ENCODE measurements at places on chromosomes 12 and 14.
A peak's percentile ranks its signal among the peaks of the same experiment; 100 is the strongest.

DNA sequence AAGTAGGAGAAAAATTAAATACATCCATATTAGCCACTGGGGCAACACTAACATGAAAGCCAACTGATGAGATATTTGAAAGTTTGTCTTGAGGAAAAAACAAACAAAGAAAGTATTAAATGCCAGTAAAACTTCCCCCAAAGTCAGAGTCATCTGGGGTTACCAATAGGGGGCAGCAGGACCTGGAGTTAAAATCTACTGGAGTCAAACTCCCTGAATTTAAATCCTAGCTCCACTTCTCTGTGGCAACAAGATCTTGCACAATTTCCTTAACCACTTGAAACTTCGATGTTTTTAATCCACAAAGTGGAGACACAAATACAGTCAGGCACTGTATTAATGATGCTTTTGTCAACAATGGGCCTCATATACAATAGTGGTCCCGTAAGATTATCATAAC is 14.4 kb downstream of the PLEKHG7 start:
- DNase-seq = no peak

DNA sequence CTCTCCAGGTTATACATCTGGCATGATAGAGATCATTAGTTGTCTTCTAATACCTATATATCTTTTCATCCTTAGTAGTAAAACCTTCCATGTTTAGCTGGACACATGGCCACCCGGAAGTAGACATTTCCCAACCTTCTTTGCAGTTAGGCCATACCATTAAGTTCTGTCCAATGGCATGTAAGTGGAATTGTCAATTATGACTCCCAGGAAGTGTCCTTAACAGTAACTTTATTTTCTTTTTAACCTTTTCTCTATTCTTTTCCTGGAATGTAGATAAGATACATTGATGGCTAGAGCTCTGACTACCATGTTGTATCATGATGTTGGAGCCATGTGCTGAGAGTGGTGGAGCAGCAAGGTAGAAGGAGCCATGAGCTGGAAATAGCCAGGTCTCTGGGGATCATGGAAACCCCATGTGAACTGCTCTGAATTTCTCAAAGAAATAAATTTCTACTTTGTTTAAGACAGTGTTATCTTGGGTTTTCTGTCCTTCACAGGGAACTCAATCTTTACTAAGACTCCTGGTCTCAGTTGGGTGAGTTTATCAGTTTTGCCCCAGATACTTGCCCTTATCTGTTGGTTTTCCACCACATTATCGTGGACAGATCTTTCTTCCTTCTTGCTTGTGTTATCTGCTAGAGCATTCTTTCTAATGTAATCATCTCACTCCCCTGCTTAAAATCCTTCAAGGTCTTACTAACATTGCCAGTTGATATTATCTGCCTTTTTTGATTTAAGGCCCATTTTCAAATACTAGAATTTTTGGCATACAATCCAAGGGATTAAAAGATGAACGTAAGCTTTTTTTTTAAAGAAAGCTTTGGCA is 5.1 kb upstream of the LTA4H start:
- DNase-seq = no peak

DNA sequence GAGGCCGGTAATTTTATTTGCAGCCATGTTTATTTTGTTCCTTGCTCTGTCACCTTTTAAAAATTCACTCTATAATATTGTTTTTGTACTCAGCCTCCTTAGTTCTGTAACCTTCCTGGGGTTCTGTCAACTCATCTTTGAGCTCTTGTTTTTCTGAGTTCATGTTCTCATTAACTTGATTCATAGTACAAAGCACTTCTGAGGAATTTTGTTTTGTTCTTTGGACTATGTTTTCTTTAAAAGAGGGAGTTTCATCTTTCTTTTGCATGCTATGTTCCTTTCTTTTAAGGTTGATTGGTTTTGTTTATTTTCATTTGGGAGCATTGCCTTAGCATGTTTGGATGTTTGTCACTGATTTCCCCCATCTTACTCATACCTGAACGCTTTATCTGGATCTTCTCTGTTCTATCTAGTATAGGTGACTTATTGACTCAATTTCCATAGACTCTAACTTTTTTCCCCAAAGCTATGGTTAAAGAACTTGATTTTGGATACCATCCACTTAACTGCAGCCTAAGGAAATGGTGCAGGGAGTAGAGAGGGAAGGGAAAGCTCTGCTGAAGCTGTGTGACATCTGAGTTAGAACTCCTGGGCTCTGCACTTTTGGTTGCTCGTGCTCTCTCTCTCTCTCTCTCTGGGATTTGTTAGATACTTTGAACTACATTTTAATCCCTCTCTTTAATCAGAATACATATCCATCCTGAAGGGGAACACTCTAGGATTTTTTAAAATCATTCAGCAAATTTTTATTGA is 268.5 kb downstream of the PAWR start:
- DNase-seq = no peak

- peak; percentile 60 for DNase-seq
Observed at GRCh38 chr14:72420749-72421474, 473.0 kb downstream of the DPF3 start.

DNA sequence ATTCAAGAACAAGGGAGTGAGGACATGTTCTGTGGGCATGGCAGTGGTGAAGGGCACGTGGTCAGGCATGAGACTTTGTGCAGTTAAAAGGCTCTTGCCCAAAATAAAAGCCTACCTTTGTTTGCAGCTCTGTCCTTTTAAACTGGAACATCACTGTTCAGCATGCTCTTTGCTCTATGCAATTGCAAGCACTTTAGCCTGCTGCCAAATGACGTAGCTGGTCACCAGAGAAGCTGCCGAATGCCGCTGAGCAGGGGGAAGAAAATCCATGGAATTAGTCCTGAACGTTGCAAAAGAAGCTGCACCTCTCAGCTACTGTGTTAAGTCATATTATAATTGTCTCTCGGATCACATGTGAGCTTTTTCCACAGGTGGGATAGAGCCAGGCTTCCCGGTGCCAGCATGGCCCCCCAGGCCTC is 176.3 kb upstream of the DIO2 start:
- no peak for DNase-seq
